ENCODE measurements at places on chromosomes 11 and 22.

GRCh38 chr11:123178186-123178585 lies 16.9 kb downstream of the CLMP start:
- DNase-seq, result no peak

DNA sequence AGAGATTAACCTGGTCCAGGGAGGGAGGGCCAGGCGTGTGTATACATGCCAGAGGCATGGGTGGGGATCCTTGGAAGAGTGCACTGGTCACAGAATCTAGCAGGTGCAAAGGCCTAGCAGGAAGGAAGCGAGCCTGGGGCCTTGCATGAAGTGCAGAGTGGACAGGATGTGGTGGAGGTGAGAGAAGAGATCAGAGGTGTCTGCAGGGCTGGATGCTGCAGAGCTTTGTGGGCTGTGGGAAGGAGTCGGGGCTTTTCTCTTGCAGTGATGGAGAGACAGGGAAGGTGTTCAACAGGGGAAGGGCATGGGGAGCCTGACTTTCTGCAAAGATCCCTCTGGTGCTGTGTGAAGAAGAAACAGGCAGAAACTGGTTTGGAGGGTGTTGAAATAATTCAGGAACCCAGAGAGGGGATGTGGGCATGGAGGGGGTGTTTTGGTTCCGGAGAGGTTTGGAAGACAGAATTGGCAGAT lies 2.5 kb upstream of the TPST2 start:
- DNase-seq, result no peak

DNA sequence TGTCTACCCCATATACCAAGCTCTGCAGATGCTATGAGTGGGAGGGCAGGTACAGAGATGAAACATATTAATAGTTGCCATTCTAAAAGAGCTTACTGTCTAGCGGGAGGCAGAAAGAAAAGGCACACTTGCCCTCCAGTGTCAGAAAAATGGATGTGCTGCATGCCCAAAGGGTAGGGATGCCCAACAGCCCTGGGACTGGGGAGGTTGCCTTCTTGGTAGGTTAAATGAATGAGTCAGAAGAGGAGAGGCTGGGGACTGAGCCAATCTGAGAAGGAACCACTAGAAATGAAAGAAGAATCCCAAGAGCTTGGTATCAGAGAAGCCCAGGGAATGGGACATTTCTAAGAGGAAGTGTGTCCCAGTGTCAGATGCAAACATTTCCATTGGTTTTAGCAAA lies 1.2 kb downstream of the BIRC3 start:
- no peak for DNase-seq

GRCh38 chr22:18103527-18104269 lies 6.9 kb upstream of the TUBA8 start:
- no peak for DNase-seq

GRCh38 chr11:125218336-125218735 lies 53.8 kb downstream of the PKNOX2 start:
- DNase-seq, result no peak

- DNase-seq, result no peak
These were observed 757 bp downstream of the RNASEH2C start for GRCh38 chr11:65719871-65720210.

DNA sequence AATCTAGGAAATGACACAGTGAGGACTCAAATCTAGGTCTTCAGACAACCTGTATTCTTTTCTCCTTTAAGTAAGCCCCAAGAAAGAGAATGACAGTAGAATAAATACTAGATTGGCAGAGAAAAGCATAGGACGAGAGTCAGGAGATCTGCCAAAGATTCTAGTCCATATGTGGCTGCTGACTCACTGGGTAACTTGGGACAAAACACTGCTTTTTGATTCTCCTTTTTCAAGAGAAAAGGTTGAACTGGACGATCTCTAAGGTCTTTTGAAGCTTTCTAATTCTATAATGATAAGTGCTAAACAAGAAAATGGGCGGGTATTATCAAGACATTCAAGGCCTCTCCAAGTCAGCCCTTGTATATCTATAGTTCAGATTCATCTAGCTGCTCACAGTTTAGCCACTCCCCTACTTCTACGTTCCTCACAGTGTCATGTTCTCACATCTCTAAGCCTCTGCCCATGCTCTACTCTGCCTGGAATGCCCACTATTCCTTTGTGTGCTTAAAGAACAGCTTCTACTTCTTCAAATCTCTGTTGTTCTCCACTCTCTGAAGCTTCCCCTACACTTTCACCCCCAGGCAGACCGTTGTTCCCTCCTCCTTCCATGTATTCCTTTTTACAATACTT lies 53.0 kb downstream of the RELT start:
- DNase-seq, result no peak

GRCh38 chr11:7537265-7537664 lies 23.5 kb downstream of the PPFIBP2 start:
- no peak for DNase-seq

DNA sequence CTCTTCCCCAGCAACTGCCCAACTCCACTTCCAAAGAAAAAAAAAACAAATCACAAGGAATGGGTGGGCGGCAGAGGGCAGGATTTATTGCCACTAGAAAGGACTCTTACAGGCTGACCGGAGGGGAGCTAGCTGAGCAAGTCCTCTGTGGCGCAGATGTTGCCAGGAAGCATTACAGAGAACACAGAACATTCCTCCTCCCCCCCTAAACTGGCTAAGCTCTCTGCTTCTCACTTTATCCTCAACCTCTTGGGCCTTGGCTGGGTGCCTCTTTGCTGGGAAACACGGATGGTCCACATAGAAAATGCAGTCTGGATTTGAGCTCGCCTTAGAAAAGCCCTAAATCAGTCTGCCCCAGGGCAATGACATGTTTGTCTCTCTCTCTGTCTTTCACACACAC lies 12.6 kb upstream of the FJX1 start:
- DNase-seq, result no peak

- peak; percentile 50 for DNase-seq
These were observed 24.4 kb downstream of the SREBF2 start for GRCh38 chr22:41857155-41857859.

DNA sequence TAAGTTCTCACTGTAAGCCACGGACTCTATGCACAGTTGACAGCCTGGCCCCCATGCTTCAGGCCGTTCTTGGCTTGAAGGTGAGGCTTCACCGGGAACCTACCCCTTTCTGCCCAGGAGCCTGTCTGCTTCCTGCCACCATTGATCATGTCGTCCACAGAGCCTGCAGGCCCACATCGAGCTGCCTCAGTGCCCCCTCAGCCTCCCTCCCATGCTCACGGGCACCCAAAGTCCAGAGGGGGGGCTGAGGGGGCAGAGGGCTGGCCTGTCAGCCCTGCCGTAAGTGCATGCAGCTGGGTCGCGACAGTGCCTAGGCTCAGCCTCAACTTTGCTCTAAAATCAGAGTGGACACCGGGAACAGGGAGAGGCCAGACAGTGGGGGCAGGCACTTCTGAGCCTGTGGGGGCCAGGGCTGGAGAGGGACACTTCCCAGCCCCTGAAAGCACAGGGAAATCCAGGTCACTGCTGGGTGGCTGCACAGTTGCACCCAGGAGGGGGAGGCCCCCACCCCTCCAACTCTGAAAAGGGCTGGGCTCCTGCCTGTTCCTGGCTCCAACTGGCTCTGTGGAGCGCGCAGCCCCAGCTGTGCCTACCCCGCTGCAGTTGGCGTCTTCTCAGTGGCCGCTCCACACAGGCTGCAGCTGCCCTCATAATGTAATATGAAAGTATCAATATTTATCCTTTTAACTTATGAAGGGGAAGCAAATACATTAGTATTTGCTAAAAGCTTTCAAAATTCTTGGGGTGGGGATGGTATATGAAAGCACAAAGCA lies 598.6 kb downstream of the DLG2 start:
- no peak for DNase-seq

DNA sequence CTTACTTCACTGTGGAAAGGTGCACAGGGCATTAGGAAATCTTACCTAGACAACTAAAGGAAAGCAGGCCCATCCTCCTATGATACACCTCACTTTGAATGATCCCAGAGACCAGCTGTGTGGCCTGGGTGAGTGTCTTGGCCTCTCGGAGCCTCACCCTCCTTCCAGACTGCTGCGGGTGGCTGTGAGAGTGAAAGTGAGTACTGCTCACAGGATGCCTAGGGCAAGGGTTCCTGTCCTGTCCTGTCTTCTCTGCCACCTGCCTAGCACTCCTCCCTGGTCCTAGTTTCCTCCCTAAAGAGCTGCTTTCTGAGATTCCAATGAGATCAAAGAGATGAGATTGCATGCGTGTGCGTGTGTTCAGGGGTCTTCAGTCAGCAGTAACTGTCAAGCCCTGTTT lies 19.5 kb upstream of the ADORA2A start:
- no peak for DNase-seq

DNA sequence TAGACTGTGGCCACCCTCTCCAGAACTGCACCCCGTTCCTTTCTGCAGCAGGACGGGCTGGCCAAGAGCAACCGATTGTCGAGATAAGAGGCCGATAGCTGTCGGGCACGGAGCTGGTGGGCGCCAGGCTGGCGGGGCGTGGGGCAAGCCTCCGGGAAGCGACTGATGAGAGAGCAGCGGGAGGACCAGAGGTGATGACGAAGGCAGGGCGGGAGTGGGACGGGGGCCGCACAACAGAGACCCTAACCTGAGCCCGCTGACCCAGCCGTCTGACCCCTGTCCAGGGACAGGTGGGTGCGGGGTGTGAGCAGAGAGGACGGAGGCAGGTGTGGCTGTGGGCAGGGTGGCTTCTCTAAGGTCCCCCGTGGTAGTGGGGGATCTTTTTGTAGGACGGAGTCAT lies 7.3 kb upstream of the BRSK2 start:
- DNase-seq, result no peak

GRCh38 chr11:123560006-123560405 lies 94.4 kb downstream of the SCN3B start:
- DNase-seq, result no peak

DNA sequence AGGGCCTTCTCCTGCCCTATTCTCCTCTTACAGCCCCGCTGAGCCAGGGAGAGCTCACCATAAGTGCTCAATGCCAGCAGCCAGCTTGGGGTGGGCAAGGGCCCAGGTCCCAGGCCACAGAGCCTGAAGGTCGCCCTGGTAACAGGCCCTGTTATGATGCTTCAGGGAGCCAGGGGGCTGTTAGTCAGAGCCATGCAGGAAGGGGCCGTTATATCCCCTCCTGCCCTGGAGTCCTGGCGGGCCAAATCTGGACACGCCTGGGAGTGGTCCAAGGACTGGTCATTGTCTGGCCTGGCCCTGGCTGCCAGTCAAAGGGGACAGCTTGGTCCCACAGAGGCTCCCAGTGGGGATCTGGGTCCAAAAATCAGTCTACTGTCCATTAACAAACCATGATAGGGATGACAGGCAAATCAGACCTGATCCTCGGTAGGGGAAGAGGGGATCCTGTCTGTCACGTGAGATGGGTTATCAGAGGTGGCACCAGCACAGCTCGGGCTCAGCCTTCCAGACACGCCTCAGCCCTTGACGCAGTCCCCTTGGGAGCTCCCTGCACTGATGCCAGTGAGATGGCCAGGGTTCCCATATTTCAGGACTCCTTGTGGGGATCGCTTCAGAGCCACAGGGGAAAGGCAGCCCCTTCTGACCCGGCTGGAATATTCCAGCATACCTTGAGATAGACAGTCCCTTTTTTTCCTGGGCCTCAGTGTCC lies 55.9 kb downstream of the LRRC32 start:
- DNase-seq, result no peak

- DNase-seq, result no peak
These were observed 77.7 kb upstream of the RAB1B start for GRCh38 chr11:66190786-66191185.

DNA sequence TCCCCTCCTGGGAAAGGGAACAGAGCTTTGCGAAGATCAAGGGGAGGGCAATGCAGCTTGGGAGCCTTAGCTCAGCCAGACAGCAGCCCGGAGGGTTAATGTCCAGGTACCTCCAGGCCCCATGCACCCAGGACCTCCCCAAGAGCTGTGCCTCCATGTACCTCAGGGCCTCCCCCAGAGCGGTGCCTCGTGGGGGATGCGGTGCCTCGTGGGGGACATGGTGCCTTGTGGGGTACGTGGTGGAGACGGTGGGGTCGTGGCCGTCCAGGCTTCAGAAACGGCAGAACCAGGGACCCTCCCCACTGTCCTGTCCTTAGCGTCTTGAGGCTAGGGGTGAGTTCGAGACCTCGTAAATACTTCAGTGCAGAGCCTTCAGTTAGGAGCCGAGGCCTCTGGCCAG lies 33.2 kb downstream of the BRSK2 start:
- DNase-seq, result no peak

DNA sequence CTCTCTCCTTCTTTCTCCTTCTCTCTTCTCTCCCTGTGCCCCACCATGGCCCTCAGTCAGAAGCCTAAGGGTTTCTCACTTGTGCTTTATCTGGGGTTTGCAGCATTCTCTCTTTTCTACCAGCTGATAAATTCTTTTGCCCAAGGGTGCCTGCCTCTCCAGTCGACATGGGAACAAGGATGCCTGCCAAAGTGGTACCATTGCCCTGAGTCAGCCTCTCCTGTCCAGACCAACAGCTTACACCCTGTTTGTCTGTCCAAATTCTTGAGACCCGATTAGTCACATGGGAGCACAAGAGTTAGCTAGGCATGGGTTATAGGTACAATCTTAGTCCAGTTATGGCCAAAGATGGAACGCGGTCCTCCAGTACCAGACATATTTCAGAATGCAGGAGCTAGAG lies 242.7 kb downstream of the LARGE1 start:
- no peak for DNase-seq

DNA sequence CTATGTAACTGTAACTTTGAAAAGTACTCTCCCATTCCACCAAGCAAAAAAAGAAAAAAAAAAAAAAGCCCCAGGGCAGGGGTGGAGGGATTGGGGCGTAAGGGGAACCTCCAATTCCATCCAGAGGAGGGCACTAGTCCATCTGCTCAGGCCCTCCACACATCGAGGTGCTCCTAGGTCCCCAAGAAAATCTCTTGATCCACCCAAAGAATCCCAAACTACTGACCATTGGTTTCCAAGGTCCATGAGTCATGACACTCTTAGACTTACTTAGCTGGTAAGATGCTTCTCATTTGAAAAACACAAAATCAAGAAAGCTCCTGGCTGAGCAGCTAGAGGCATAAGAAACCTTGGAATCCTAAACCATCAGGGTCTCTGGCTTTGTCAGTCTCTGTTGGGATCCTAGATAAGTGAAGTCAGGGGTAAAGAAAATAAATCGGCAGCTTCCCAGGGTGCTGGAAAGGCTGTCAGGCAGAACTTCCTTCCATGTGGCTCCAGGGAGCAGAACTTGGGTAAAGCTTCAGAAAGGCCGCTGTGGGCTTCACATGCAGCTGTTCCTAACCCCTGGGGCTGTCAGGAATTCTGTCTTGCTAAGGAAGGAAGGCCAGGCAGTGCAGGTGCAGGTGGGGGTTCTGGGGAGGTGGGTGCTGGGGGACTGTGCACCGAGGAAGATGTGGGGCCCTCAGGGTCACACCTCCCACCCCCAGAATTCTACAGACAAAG lies 49.4 kb upstream of the ADA2 start:
- no peak for DNase-seq

- DNase-seq, result no peak
These were observed 17.4 kb upstream of the GNB1L start for GRCh38 chr22:19871845-19872778.

DNA sequence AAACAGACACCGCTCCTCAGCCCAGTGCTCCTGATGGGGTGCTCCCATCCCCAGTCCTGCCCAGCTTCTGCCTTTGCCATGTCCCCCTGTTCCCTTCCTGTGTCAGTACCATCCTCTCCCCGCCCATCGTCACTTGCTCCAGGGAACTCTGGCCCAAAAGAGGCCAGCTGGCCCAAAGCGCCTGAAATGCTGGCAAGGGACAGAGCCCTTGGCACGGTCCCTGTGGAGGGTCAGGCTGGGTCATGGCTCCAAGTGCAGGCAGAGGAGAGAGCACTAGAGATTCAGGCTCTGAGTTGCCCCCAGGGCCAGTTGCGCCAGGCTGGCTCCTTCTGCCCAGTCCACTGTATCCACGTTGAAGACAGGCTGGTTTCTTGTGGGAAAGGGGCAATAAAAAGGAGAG lies 8.4 kb upstream of the HDHD5 start:
- no peak for DNase-seq

GRCh38 chr11:61602775-61603569 lies 22.1 kb upstream of the SYT7 start:
- DNase-seq, result no peak
